ENCODE measurements at places on chromosomes 1 and 21. TPM values are rescaled to one million over a fixed set of nuclear protein-coding genes. Genes with fewer than 3 reads are reported as not detected.
A peak's percentile ranks its signal among the peaks of the same experiment; 100 is the strongest.

Gene TMEM234
- 6.4 TPM for total RNA-seq

Gene MASP2
- total RNA-seq: not detected

Gene NUP210L
- not detected for total RNA-seq

Gene THEM5
- total RNA-seq: not detected

Gene LRRC7
- total RNA-seq: 1.9 TPM

Gene LORICRIN
- not detected for total RNA-seq

Gene NTRK1
- total RNA-seq: 4.9 TPM

DNA sequence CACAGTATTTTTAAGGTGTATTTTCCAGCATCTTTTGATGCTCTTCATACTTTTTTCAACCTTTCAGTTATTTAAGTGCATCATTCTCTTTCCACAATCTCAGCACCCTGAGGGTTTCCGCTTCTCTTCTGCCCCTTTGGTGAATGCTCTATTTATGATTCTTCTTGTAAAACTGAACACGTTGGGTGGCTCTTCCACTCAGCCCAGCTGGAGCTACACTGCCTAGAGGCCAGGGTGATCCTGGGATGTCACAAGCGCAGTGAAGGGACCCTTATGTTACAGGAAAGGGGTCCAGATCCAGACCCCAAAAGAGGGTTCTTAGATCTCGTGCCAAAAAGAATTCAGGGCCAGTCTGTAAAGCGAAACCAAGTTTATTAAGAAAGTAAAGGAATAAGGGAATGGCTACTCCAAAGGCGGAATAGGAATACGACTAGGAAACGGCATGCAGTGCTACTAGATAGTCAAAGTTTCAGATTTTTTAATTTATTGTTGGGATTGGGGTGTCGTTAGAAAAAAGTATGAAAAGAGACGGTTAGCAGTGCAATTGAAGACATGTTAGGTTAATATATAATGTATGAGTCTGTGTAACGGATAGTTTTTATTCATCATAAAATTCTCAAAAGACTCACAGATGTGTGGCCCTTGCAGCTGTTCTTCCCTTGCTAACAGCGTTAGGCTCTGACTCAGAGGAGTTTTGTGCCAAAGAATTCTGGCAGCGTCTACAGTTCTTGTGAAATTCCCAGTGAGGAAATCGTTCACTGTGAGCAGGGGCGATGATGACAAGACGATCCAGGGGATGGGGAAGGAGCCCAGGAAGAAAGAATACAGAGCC is 14.4 kb upstream of the ERVH48-1 start:
- DNase-seq: peak; percentile 95

GRCh38 chr21:34023691-34024373 is 49.5 kb upstream of the MRPS6 start:
- no peak for DNase-seq

- DNase-seq: no peak
Observed at GRCh38 chr1:46580140-46580903, 23.7 kb downstream of the MKNK1 start.

DNA sequence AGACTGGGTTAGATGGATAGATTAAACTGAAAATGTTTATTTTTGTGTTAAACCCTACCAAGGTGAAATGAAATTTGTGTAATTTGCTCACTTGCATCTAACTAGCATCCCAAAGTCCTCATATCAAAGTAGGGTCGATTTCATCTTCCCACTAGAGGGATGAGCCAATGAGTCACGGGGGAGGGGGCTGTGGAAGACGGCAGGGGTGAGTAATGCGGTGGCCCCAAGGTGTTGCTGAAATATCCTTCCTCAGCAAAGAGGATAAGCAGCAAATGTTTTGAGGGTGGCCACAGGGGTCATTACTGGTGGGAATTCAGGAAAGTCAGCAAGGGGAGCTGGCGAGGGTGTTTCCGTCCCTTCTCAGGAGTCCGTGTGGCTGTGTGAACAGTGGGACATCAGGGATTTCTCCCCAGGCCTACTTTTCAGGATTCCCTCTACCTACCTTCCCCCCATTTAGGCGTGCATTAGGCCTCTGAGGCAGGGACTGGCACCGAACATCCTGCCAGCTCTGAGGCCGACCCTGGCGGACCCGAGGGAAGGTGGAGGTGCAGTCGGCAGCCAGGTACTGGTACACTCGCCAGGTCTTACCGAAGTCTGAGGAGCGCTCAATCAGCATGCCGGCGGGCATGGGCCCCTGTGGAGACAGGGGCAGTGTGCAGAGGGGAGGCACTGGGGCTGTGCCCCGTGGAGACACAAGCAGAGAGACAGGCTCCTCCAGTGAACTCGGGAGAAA is 18.1 kb downstream of the LAMB3 start:
- no peak for DNase-seq

DNA sequence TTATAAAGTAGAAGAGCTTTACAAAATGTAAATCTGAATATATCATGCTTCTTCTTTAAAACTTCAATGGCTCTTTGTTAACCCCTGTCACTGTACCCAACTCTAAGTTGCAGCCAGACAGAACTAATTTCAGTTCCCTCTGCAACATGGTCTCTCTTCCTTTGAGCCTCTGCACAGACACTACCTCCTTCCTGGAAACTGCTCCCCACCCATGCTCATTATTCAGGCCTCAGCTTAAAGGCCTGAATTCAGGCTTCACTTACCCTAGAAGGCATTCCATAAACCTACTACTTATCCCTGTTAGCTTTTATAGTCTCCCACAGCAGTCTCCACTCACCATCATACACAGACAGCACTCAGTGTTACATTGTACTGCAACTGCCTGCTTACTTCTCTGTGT is 2.6 kb upstream of the EEIG2 start:
- DNase-seq: no peak

- no peak for DNase-seq
Observed at GRCh38 chr1:186761358-186761757, 67.4 kb upstream of the PLA2G4A start.

DNA sequence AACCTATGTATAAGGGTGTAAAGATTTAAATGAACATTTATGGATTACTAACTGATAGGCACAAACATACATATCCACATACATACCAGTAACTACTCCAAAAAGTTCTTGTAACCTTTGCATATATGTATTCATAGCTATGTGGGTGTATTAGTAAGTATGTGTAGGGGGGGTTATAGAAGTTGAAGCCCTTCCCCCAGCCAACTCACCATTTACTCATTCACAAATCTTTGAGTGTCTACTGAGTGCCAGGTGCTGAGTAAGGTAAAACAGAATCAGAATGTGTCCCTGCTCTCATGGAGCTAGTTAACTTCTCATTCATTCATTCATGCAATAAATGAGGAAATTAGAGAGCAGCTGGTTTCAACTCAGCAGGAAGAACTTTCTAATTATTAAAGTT is 1.3 kb downstream of the C1orf146 start:
- DNase-seq: no peak

DNA sequence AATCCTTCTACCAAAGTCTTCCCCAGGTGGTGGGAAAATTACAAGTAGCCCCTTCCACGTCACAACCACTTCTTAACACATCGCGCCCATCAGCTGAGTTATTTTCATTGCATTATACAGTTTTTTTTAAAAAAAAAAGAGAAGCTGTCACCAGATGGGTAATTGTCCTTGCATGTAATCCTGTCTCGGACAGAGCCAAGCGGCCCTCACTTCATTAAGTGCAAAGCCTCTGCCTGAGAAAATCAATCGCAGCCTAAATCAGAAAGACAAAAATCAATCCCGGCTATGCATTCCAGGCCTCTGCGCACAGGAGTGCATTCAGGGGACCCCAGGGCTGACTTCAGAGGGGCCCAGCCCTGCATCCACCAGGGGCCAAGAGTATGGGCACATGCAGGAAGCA is 538.9 kb downstream of the NPHP4 start:
- no peak for DNase-seq

DNA sequence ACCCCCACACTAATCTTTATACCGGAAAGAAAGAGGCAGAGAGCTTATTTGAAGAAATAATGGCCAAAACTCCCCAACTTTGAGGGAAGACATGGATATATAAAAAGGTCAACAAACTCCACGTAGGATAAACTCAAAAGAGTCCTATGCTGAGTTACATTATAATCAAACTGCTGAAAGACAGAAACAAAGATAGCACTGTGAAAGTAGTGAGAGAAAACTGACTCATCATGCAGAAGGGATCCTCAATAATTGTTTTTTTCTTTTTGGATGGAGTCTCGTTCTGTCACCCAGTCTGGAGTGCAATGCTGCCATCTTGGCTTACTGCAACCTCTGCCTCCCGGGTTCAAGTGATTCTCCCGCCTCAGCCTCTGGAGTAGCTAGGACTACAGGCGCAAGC is 48.5 kb upstream of the TTC39A start:
- no peak for DNase-seq

GRCh38 chr21:34597406-34597805 is 17.5 kb downstream of the RCAN1 start:
- DNase-seq: no peak

GRCh38 chr1:201456499-201457309 is 12.3 kb downstream of the PHLDA3 start:
- peak; percentile 96 for DNase-seq

DNA sequence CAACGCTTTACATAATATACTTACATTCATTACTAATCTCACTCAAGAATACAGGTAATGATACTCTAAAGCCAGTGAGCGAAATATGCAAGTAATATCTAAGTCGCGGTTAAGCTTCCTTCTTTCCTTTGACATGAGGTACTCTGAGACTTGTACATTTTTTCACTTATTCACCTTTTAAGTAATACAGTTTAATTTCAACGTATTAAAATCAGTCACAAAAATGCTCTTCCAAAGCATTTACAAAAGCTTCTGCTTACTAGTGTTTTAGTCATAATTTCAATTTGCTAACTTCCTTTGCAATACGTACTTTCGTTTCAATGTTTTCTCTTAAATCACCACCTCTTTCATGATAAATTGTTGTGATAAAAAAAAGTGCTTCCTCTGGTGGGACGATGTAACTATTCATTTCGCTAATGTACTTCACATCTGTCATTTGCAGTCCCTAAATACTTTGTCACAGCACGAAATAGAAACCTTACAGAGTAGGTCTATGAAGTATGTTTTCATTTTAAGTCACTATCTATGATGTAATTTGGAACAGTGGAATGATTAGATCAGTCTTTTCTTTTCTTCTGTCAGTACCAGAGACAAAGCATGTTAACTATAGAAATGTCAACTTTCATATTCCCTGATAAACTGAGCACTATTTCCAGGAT is 34.0 kb upstream of the ADGRL4 start:
- no peak for DNase-seq

DNA sequence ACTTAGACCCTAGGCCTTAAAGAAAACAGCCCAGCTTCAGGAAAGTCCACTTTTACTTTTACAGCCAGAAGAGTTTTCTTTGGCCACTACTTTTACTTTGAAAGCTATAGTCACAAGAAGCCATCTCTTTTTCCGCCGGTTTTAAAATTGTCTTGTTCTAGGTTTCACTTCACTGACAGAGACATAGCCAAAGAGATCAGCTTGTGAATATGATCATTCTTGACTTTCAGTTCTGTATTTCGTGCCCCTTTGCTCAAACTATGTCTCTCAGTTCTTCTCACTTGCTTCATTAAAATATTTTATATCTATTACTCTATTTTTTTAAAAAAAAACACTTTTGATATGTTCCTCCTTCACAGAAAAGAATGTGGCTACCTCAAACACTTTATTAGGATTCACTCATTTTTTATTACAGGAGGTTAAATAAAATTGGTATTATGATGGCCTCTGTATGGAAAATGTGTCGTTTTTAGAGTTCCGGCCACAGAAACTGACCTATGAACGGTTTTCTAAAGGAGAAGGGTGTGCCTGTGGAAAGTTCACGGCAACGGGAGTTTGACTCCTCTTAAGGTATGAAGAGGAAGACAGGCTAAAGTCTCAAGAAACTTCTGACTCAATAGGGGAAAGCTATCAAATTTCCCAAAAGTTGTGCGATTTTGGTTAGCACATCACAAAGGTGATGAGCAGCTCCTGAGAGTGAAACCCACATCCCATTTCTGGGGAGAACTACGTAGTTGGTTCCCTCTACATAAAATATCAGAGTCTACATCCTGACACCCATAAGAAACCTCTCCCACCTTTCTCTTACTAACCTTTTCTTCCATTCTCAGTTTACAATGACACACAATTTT is 1.2 kb downstream of the MCOLN2 start:
- no peak for DNase-seq

GRCh38 chr1:1451696-1452364 is 2.3 kb downstream of the ATAD3C start:
- DNase-seq: no peak

DNA sequence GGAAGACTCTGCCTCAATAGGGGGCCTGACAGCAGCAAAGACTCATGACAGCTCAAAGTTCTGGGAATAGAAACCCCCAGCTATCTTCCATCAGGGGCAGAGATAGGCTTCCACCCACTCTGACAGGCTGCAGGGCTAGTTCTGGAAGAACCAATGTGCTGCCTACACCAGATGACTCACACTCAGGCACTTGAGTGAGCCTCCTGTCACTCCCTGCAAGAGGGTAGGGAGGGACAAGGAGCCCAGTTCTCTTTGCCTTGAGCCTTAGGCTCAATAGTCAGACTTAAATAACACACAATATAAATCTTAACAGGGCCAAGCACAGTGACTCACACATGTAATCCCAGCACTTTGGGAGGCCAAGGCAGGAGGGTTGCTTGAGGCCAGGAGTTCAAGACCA is 386.4 kb downstream of the HHAT start:
- no peak for DNase-seq

DNA sequence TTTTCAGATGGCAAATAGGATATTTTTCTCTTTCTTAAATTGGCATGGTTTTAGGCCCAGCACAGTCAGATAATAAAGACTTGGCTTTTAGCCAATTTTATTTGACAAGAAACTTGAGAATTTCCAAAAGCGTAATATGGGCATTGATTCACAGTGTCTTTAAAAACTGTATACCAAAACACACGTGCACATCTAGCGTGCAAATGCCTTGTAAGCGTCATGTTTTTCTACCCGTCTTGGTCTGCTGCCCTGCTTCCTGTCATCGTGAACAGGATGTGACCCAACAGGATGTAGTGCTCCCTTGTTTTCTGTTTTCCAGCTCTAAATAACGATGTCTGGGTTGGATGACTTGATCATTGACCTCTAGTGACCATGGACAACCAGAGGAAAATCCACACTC is 24.7 kb upstream of the SLC44A3 start:
- no peak for DNase-seq
